ENCODE measurements at places on chromosomes 2 and 18.
A peak's percentile ranks its signal among the peaks of the same experiment; 100 is the strongest.

GRCh38 chr2:40150266-40150665, 301.6 kb downstream of the SLC8A1 start:
- DNase-seq = no peak

DNA sequence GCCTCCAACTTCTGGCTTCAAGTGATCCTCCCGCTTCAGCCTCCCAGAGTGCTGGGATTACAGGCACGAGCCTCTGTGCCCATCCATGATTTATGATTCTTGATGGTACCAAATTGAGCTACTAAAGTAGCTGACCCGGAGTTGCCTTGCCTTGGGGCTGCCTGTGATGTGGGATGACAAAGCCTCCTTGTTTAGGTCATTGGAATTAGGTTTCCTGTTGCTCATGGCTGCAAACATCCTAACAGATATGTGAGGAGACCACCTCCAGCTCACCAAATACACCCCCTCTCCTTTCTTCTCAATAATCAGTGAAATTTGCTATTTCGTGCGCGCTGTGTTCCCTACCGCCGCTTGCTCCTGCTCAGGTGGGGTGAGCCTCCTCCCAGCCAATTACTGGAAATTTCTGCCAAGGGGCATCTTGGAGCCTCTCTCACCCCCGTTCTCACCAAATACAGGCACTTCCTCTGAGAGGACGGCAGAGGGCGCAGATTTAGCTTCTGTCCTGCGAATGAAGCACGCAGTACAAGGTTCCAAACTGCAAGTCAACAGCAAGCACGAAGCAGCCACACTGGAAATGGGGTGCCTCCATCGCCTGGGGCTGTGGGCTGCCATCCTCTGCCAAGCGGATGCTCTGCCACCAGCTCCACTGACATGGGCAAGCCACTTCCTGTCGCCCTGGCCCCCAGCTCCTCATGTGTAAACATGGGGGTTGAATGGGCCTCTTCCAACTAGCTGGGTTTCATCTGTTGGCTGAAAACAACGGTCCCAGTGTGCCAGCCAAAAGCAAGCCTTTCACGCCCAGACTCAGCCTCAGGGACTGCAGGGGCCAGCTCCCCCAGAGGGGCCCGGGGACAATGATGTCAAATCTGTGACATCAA, 71.7 kb downstream of the NCAPH start:
- DNase-seq = peak; percentile 70

DNA sequence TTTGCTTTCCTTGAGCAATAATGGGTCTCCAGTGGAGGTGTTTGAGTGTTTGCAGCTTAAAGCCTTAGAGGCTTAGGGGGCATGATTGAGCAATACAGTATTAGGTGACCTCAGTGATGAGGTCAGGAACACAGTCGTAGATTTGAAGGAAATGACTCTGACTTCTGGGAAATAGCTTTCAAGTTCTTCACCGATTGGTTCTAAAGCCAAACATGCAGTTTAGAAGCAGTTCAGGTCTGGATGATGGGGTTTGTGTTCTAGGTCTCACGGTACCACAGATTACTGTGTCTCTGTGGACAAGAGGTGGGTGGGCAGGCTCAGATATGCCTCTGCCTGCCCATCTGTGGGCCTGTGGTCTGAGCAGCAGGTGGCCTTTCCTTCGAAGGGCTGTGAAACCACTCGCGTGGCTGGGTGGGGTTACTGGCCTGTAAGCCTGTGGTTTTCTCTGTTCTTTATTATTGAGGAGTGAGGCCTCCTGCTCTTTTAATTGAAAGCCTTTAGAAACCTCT, 7.8 kb downstream of the MTHFD2 start:
- DNase-seq = peak; percentile 35

DNA sequence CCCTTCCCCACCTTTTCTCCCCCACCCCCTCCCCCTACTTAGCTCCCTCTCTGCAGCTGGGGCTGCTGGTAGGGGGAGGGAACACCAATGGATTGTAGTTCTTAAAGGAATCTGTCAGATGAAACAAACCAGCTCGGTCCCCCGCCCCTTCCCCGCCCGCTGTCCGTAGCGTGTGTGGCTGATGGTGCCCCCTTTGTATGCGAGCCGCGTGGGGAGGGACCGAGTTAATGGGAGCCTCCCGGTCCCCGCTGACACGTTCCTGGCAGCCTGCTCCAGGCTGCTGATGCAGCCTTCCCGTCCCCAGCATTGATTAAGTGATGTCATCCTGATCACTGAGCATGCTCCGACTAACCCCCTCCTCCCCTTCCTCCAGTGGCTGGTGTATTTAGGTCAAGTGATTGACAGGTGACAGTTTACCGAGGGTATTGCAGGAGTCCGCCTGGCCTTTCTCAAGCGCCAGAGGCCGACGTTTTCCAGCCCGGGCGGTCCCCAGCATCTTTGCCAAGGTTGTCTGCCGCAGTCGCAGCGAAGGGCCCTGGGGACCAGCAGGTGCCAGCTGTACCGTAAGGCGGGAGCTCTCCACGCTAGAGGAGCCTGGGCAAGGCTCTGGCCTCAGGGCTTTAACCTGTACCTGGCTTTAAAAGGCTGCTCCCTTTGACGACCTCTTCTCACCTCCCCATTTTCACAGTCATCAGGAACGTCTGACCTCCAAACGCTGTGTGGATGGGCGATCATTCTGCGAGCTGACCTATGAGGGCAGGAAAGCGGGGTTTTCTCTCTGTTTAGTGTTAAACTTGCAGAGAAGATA, 1.8 kb downstream of the KIF5C start:
- DNase-seq = peak; percentile 60

DNA sequence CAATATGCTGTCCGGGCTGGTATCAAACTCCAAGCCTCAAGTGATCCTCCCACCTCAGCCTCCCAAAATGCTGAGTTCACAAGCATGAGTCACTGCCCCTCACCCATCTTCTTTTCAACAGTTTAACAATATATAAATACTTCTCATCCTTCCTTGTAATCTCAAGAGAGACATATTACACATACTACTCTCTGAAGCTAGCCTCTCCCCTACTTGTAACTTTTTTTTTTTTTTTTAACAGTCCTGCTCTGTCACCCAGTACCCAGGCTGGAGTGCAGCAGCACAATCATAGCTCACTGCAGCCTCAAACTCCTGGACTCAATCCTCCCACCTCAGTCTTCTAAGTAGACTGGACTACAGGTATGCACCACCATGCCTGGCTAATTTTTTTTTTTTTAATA, 5.7 kb downstream of the GFPT1 start:
- DNase-seq = peak; percentile 4

DNA sequence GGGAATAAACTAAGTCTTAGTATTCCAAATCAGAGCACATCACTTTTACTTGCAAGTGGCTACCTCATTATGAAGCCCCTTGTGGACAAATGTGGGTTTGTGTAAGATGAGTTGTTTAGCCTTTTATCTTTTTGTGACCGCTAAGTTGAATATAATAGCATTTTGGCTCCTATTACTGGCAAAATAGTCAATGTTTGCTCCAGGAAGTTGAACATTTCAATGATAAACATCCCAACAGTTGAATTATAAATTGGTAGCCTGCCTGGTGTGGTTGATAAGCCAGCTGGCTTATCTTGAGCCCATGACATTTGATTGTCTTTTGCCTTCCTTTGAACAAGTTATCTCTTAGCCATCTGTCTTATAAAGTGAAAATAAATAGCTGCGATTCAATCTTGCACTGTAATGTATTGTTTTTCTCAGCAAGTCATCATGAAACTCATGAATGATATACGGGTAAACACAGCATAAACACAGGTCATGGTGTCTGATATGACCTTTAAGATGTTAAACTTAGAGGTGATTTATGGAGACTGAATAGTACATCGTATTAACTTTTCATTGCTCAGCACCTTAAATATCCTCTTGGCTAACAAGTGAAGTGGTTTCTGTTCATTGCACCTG, 338.4 kb downstream of the SOCS6 start:
- DNase-seq = no peak

- no peak for DNase-seq
These were observed 26.5 kb downstream of the MDH1 start for GRCh38 chr2:63614983-63615945.

- no peak for DNase-seq
These were observed 13.4 kb upstream of the ACOXL start for GRCh38 chr2:110718990-110719389.

- DNase-seq = no peak
These were observed 1330.0 kb upstream of the CELF4 start for GRCh38 chr18:38895560-38895959.

GRCh38 chr2:165469417-165469816, at the start of gene CSRNP3:
CSRNP3 (plus strand) TSS chr2:165469698; CDS start chr2:165595066, 125,368 bp downstream.
- DNase-seq = no peak

DNA sequence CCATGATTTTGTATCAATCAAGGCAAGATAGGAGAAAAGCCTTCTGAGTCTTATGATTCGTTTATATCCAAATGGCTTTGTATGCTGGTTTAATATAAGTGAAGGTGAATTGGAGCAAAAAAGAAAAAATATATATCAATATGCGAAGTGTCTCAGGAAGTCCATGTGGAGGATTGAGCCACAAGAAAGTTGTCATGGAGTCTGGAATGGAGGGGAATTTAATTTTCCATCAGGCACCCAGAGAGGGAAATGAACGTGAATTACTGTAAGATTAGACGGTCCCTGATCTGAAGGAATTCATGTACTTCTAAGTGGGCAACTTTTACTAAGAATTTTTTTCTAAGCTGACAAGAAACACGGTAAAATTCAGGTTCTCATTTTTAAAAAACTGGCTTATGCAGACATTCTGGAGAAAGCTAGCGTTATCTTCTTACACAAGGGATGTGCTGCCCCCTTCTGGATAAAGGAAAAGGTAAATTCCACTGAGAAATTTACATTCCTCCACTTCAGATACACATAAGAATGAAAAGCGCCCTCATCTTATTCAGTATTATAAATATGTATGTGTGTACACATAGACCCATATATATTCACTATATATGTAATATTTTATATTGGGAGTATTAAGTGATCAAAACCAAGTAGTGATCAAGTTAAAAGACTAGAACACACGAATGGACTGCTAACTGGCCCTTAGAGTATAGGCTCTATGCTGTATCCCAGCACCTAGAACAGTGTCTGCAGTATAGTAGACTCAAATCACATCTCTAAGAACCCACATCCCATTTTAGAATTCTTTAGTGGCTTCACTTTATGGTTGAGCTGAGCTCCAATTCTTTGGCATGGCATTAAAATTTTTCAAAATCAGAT, 289.0 kb upstream of the TFPI start:
- DNase-seq = no peak

GRCh38 chr2:18149660-18150246, 271.3 kb downstream of the KCNS3 start:
- no peak for DNase-seq

- DNase-seq = no peak
These were observed 454.7 kb upstream of the SLC39A10 start for GRCh38 chr2:195202163-195202845.

All from activated naive CD4-positive, alpha-beta T cell treated with Interleukin-2 at 50 U/mL for 16 hours (primary cell).